ENCODE measurements at places on chromosomes 5 and 9.

- no peak for DNase-seq
Measured at GRCh38 chr5:64506567-64507263, 900 bp downstream of the RGS7BP start.

DNA sequence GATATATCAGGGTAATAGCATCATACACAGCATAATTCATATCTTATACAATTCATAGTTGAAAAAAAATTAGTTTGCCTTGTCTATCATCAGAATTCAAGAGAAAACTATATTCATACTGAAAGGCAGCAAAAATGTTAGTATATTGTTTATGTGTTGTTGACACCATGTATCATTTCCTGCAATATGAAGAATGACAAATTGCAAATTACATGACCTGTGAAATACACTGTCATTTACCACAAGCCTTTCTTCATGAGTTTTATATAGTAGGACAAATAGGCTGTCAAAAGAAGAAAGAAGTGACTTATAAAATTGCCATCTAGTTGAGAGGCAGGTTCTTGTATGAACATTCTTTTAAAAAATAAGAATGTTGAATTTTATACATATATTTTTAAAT is 1136.3 kb upstream of the CDH9 start:
- no peak for DNase-seq

DNA sequence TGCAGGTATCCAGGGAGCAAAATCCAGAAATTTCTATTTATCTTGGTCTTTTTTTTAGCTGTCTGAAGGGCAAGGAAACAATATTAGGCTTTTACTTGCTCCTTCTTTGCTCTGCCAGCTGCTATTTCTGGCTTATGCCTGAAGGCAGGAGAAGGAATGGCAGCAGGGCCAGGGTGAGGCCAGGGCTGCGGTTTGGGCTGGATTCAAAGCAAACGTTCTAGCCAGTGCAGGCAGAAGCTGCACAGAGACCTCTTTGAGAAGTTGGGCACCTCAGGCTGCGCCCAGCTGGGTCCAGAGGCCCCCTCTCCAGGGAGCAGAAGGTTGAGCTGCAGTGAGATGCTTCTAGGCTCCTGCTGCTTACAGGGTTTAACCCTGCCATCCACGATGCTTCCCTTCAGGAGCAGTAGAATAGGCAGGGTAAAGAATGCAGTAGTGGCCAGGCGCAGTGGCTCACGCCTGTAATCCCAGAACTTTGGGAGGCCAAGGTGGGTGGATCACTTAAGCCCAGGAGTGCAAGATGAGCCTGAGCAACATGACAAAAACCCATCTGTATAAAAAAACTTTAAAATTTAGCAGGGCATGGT is 201.2 kb downstream of the ADCY2 start:
- no peak for DNase-seq

DNA sequence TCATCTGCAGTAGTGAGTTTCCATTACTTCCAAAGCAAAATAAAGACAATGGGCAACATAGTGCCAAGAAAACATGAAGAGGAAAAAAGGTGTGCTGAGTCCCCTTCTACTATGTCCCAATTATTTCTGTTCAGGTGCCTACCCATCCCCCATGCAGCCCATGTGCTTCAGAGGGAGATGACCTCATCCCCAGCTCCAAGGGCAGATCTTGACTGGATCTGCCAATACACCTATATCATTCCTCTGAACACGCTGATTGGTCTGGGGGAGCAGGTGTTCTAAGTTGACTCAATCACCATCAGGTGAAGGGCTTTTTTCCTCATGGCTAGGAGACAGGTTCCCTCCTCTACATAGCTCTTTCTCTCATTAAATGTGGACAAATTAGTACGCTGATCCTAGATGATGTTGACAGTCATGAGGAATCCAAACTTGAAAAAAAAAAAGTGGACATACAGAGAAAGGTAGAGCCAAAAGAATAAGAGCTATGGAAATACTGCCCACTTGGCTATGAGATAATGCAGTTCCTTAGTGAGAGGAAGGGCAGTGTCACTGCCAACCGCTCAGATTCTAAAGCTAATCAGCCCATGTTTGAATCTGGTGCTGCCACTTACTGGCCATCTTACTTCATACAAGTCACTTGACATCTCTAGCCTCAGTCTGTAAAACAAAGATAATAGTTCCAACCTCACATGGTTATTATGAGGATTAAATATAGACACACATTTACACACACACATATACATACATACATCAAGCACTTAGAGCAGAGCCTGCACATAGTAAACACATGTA is 23.1 kb downstream of the PRELID2 start:
- DNase-seq: peak; percentile 63

DNA sequence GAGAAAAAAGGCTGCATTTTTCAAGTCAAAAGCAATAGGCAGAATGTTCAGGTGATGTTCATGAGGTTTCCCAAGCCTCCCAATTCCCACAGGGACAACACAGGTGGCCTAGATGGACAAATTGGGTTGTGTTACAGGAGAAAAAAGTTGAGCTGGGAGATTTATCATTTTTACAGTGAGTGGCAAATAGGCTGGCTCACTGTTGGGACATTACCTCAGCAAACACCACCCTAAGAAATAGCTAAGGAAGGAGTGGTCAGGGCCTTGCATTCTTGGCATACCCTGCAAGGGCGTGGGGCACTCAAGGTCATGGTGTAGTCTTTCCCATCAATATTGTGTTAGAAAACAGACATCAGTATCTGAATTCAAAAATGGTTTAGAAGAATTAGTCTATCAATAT is 23.3 kb upstream of the CPLANE1 start:
- peak; percentile 37 for DNase-seq

GRCh38 chr5:178426326-178427130 is 163.7 kb downstream of the COL23A1 start:
- DNase-seq: no peak

GRCh38 chr9:65458992-65459391 is 174.0 kb upstream of the FOXD4L5 start:
- no peak for DNase-seq

GRCh38 chr9:4464911-4465513 is 25.3 kb upstream of the SLC1A1 start:
- DNase-seq: no peak

DNA sequence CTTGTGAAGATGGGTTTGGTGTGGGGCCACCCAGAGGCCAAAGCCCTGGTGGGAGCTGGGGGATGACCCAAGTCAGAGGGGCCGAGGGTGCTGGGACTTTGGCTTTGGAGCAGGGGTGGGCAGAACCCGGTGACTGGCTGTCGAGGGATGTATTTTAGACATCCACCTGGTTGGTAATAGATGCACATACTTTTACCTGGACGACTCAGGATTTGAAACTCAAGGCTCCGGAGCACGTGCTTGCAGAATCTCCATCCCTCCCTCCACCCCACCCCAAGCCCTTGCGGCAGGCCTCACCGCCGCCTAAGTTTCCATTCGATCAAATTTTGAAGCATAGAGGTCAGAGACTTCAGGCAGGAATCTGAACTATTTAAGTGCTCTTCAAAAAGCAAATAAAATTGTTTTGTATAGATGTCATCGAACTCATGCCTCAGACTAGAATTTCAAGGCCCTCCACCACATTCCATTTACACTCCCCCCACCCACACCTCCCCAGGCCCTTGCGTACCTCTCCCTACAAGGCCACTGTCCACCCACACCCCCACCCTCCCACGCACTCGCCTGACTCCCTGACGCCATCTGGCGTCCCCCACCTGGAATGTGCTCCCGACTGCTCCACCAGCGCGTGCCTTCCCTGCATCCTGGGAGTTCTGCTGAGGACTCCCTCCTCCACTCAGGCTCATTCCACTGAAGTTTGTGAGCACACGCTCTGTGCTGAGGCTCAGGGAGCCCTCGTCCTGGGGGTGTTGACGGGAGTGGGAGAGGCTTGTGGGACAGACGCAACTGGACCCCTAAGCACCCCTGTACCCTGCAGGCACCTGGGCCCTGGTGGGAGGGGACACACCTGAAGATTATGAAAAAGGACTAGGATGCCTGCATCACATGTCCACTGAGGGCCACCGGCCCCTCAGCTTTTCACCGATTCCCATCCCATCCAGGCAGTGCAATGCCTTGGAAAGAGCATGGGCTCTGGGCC is 56.4 kb upstream of the RPL26L1 start:
- peak; percentile 99 for DNase-seq

GRCh38 chr5:139669662-139670368 is 21.7 kb downstream of the CXXC5 start:
- DNase-seq: peak; percentile 28

DNA sequence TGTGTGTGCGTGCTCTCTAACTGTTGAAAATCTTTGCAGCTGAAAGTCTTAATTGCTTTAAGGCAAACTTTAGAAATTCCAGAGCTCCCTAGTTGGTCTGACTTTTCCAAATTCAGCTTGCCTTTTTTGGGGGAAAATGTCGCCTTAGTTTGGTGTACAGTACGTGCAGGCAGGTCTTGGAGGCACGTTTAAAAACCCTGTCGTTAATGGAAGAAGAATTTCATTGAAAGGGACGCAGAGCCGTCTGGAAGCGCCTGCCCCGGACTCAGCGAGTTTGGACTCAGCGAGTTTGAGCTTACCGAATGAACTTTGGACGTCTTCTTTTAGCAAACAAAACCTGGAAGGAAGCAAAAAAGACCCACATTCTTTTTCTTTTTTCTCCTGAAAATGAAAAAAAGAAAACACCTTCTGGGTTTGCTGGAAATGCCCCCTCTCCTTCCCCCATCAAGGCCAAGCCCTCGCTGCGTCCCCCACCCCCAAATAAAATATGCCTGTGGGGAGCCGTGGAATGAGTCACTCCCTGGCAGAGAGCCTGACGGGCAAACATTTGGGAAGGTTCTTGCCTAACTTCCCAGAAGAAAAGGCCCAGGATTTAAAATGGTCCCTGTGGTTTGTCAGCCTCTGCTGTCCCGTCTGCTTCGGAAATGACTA is 1.5 kb downstream of the NEK6 start:
- DNase-seq: peak; percentile 72

GRCh38 chr5:137791387-137791786 is 37.2 kb upstream of the HNRNPA0 start:
- no peak for DNase-seq

- peak; percentile 44 for DNase-seq
Measured at GRCh38 chr5:79396265-79396664, 117.7 kb downstream of the HOMER1 start.

GRCh38 chr9:28774433-28775235 is 1201.4 kb upstream of the C9orf72 start:
- DNase-seq: peak; percentile 37

GRCh38 chr5:125461641-125462072 is 715.2 kb upstream of the ZNF608 start:
- DNase-seq: peak; percentile 85

- no peak for DNase-seq
Measured at GRCh38 chr9:31359071-31359470, 1025.4 kb upstream of the ACO1 start.

DNA sequence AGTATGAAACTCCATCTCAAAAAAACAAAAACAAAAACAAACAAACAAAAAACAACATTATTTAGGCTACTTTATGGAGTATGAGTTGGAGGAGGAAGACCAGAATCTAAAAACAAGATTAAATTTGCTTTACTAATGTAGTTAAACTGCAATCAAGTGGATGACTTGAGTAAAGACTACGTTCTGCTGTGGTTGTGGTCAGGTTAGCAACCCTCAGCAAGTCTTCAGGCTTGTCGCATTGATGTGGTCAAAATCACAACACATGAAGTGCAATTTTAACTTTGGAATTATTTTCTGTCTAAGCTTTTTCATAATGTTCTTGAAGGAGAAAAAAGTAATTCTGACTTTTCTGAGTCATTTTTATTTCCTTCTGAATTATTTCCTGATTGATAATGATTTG is 43.1 kb downstream of the PDE6A start:
- no peak for DNase-seq

- peak; percentile 85 for DNase-seq
Measured at GRCh38 chr9:14993061-14993800, 83.0 kb upstream of the FREM1 start.

- no peak for DNase-seq
Measured at GRCh38 chr9:27203783-27204182, 93.2 kb downstream of the EQTN start.

GRCh38 chr9:117189121-117189520 is 225.7 kb downstream of the ASTN2 start:
- no peak for DNase-seq

DNA sequence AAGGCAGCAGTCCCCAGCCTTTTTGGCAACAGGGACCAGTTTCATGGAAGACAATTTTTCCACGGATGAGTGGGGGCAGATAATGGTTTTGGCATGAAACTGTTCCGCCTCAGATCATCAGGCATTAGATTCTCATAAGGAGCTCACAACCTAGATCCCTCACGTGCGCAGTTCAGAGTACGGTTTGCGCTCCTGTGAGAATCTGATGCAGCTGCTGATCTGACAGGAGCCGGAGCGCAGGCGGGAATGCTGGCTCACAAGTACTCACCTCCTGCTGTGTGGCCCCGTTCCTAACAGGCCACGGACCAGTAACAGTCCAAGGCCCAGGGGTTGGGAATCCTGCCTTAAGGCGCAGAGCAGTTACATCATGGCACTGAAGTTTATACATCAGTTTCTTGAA is 3.3 kb upstream of the BRD3 start:
- DNase-seq: no peak

Data from amniotic epithelial cell (primary cell).